ENCODE measurements at places on chromosomes 1 and 21.

GRCh38 chr1:169538998-169539871 lies 47.0 kb downstream of the F5 start:
- DNase-seq = no peak

- DNase-seq = peak; percentile 61
Measured at GRCh38 chr1:55214212-55214933, 791 bp downstream of the USP24 start.

DNA sequence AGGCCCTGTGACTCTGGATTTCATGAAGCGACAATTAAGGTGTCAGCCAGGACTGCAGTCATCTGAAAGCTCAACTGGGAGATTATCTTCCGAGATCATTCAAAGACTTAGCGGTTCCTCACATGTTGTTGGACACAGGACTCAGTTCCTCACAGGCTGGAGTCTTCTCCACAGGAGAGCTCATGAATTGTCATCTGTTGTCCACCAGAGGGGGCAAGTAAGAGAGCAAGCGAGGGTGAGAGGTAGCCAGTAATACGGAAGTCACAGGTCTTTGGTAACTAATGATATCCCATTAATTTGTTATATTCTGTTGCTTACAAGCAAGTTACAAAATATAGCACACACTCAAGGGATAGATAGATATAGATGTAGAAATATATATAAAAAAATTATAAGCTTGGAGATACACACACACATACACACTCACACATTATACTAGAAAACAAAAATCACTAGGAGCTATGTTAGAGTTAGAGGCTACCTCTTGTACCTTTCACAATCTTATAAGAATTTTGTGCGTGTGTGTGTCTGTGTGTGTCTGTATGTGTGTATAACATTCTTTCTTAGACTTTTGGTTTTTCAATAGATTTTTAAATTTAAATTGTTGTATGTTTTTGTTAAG lies 1695.3 kb downstream of the BRINP3 start:
- DNase-seq = peak; percentile 16

GRCh38 chr1:174258148-174258550 lies 98.8 kb downstream of the RABGAP1L start:
- DNase-seq = peak; percentile 32

GRCh38 chr1:205061665-205062069 lies 18.7 kb downstream of the CNTN2 start:
- peak; percentile 89 for DNase-seq

- DNase-seq = peak; percentile 52
Measured at GRCh38 chr1:156246241-156246780, 1.5 kb downstream of the PAQR6 start.

GRCh38 chr1:22721122-22721873 lies 10.7 kb downstream of the EPHB2 start:
- DNase-seq = no peak

- DNase-seq = no peak
Measured at GRCh38 chr1:12696658-12697057, 19.3 kb upstream of the AADACL3 start.

- DNase-seq = peak; percentile 69
Measured at GRCh38 chr1:65002508-65003315, 36.4 kb upstream of the JAK1 start.

Measured in GM13976 (cell line).